GM12878 (cell line): ENCODE measurements at places on chromosomes 12 and 14. TPM values are rescaled to one million over a fixed set of nuclear protein-coding genes. Genes with fewer than 3 reads are reported as not detected.

- no peak for DNase-seq
Observed at GRCh38 chr12:46569826-46570439, 197.4 kb upstream of the SLC38A2 start.

The EIF2B2 gene
- 85.8 and 91.2 TPM in 2 replicates for polyA plus RNA-seq

DNA sequence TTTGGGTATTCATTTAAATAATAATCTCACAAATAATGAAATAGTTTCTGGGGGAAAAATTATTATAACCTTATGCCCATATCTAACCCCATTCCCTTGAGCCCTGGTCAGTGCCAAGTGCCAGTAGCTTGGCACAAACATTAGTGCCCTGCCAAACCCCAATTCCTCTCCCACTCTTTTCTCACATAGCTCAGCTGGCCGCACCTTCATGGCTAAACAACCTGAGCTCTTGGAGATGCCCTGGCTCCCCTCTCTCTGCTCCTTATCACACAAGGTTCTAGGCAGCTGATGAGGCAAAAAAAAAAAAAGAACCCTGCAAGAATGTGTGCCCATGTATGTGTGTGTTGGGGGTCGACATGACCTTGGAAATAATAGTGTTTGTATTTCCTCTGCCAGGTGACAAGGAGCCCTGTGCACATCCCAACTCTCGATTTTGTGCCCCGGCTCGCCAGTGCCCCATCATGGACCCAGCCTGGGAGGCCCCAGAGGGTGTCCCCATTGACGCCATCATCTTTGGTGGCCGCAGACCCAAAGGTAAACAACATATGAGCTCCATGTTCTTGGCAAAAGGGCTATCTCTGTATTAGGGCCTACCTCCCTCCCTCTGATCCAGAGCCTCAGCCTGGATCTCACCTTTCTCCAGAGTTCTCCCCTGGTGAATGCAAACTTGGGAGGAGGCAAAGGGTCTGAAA lies 8.4 kb downstream of the PCK2 start:
- DNase-seq, result no peak

The TPPP2 gene
- polyA plus RNA-seq, result not detected in 2 replicates

The PMCH gene
- 1.7 and 2.1 TPM in 2 replicates for polyA plus RNA-seq

- no peak for DNase-seq
Observed at GRCh38 chr14:79437951-79438350, 773.4 kb downstream of the DIO2 start.

- DNase-seq, result no peak
Observed at GRCh38 chr14:32572867-32573150, 243.7 kb downstream of the AKAP6 start.

DNA sequence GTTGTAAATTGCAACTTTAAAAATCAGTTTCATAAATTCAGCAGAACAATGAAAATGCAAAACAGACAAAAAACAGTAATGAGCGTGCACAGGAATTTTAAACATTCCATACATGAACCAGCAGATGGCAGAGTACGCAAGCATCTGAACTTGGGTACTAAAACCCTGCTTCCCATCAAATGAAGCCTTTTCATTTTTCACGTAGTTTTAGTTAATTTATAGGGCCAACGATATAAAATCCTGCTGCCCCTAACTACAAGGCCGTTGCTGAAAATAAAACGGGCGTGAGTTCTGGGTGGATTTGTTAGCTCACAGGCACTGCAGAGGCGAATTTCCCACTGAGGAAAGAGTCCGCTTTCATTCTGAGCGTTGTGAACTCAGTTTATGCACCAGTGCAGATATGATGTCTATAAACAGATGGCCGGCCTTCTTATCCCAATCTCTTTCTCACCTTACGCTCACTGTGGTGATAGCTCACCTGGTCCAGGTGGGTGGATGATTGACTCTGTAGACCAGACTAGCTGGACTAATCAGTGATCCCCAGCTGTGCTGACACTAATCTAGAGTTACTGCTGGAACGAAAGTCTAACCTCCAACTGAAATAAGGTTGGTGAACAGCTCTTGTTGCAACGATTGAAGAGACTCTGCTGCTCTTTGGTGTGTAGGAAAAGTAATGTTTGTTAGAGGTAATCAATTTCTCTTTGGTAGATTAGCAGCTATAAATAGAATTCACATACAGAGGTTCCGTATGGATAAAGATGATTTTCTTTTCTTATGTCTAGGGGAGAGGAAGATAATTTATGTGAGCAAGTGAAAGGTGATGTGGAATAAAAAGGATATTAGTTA lies 89.2 kb downstream of the PDZRN4 start:
- DNase-seq, result no peak

The KRT3 gene
- not detected in 2 replicates for polyA plus RNA-seq

DNA sequence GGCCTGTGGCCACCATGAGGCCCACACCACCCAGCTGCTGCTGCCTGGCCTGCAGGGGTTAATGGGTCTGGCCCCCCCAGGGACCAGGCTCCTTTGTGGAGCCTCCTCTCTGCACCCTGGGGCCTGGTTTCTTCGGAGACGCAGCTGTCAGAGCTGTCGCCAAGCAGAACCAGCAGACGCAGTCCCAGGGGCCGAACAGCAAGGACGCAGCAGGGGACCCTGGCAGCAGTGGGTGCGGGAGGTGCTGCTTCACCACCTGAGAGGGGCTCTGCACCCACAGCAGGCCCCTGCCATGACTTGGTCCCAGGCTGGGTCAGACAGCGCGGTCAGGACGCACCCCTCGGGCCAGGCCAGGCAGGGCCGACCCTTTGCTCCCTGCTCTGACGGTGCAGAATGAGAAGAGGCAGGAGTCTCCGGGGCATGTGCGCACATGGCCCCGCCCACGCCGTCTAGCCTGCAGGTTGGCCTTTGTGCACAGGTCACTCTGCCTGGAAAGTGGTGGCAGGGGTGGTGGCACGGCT lies 30.5 kb downstream of the JAG2 start:
- no peak for DNase-seq

DNA sequence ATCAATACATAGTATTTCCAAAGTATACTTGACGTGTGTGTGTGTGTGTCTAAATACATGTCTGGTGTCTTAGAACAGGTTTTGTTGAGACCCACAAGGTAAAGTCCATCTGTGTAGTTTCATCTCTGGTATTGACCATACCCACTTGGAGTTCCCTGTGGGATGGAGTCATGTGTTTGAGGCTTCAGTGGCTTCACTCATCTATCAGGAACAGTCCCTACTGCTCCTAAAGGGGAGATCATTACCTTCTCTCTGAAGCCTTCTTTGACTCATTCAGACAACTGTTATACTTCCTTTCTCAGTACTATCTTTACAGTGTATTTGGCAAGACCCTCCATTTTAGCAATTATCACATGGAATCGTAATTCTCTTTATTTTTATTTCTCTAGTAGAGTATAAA lies 14.2 kb downstream of the RAB21 start:
- DNase-seq, result no peak
